ENCODE measurements at places on chromosomes 3 and 15.

- no peak for DNase-seq
Observed at GRCh38 chr3:139377378-139377777, 12.1 kb downstream of the COPB2 start.

DNA sequence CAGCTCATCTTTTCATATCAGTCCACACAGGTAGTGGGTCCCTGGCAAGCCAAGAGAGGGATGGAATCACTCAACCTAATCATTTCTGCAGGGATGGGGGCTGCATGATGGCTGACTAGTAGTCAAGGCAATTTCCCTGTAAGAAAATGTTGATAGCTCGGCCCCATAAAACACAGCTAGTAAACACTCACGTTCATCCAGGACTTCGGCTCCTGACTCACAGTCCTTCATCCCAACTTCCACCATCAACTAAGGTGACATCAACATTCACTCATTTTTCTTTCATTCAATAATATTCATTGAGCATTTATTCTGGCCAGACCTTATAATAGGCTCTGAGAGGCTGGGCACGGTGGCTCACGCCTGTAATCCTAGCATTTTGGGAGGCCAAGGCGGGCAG, 4.4 kb upstream of the ACAP2 start:
- no peak for DNase-seq

DNA sequence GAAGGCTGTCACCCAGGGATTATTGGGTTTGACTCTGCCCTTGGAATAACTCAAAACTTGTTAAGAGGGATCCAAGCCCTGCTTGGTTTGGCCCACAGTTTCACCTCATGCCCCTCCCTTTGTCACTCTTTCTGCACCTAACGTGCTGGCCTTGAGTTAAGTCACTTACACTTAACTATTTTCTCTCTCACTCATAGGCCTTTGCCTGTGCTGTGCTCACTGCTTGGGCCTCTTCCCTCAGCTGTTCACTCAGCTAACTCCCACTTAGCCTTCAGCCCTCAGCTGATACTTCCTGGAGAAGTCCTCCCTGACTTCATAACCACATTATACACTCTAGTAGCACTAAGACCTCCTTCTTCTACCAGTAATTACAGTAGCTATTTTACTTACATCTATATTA, 133.3 kb downstream of the CMSS1 start:
- no peak for DNase-seq

- DNase-seq: no peak
Observed at GRCh38 chr3:90145094-90145860, 1037.9 kb downstream of the EPHA3 start.

GRCh38 chr3:144033863-144034262, 62.2 kb downstream of the DIPK2A start:
- DNase-seq: no peak

DNA sequence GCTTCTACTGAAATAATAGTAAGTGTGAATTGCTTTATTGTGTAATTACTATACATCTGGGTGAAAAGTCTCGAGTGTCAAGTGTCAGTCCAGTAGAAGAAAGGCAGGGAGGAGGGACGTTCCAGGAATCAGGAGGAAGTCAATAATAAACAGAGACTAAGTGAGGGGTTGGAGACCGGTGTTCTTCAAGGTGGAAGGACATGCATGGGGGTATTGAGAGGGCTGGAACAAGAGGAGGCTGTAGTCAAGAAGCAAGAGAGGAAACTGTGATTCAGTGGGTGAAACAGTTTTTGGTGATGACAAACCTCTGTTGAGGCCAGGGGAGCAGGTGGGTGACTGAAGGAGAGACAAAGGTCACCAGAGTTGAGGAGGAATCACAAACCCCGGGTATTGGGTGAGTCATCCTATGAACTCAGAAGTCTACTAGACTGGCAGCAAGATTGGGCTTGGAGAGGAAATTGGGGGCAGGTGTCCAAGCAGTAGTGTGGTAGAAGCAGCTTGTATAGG, 11.6 kb upstream of the SCAMP5 start:
- no peak for DNase-seq

- DNase-seq: peak; percentile 76
Observed at GRCh38 chr15:22735781-22736180, 50.7 kb upstream of the NIPA1 start.

- peak; percentile 55 for DNase-seq
Observed at GRCh38 chr15:83312071-83312470, 27.6 kb upstream of the BNC1 start.

DNA sequence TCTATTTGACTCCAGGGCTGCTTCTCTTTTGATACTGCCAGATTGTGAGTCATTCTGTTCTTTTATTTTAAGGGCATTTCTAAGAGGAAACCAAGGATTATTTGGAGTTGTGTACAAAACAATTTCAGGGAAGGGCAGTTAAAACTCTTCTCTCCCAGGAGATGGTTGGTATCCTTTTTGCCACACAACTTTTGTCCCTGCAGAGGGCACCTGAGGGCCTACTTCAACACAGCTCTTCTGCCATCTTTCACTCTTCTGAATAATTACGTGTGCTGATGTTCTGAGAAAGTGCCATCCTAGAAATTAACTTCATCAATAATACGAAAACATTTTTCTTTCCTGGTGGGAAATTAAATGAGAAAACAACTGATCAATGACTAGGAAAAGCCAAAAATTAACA, 75.7 kb upstream of the GADL1 start:
- DNase-seq: peak; percentile 3

- DNase-seq: peak; percentile 21
Observed at GRCh38 chr3:141663993-141664392, 74.1 kb upstream of the RNF7 start.

DNA sequence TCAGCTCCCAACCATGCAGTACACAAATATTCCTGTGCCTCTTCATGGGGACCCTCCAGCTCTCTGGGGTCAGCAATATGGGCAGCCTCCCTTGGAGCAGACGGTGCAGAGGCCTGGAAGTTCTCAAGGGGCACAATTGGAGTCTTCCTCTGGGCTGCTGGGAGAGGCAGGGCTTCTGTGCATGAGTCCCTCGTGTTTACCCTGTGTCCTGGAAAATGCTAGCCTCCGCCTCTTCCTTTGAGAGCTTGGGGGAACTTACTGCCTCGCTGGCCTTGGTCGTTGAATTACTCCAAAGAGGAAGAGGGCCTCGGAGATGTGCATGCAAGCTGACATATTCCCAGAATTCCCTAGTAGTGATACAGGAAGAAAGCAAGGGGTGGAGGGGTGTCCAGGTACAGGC, 284.4 kb upstream of the IGF1R start:
- no peak for DNase-seq

DNA sequence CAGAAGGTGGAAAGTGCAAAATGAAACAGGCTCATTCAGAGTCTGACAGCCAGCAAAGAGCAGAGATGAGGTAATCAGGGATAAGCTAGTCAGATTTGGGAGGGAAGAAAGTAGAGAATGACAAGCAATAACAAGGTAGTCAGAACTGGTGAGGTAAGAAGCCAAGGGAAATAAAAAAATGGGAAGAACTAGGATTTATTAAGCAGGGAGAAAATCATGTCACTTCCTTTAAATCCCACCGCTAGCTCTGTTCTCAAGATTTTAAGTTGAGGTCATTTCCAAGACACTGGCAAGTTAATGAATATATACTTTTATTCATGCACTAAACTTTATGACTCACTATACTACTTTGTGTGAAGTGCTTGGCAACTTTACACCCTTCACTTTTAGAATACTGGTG, 1106.8 kb downstream of the IGSF11 start:
- DNase-seq: no peak

DNA sequence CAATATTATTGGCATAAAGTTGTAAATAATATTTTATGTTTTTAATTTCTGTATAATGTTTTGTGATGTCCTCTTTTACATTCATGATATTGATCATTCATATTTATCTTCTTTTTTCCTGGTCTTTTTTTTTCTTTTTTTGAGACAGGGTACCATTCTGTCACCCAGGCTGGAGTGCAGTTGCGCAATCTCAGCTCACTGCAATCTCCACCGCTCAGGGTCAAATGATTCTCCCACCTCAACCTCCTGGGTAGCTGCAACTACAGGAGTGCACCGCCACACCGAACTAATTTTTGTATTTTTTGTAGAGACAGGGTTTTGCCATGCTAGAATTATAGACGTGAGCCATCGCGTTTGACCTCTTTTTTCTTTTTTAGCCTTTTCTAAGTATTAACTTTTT, 52.9 kb downstream of the USF3 start:
- no peak for DNase-seq

GRCh38 chr15:66401130-66402021, 14.7 kb downstream of the MAP2K1 start:
- peak; percentile 10 for DNase-seq

DNA sequence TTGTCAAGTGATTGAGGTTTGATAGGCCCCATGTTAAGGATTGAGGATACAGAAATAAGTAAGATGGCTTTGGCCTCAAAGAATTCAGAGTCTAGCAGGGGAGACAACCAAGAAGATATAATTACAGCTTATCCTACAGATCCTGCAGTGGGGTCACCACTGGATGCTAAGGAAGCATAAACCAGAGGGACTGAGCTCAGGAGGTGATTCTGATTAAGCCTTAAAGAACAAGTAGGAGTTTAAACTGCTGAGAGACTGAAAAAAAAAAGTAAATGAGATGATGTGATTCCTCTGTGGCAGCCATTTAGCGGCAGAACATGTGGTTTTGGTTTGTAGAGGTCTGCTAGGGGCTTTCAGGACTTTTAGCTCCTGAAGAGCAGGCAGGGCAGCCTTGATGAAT, 72.1 kb upstream of the ROPN1 start:
- DNase-seq: no peak

GRCh38 chr3:52183786-52184445, 14.0 kb upstream of the ALAS1 start:
- no peak for DNase-seq

DNA sequence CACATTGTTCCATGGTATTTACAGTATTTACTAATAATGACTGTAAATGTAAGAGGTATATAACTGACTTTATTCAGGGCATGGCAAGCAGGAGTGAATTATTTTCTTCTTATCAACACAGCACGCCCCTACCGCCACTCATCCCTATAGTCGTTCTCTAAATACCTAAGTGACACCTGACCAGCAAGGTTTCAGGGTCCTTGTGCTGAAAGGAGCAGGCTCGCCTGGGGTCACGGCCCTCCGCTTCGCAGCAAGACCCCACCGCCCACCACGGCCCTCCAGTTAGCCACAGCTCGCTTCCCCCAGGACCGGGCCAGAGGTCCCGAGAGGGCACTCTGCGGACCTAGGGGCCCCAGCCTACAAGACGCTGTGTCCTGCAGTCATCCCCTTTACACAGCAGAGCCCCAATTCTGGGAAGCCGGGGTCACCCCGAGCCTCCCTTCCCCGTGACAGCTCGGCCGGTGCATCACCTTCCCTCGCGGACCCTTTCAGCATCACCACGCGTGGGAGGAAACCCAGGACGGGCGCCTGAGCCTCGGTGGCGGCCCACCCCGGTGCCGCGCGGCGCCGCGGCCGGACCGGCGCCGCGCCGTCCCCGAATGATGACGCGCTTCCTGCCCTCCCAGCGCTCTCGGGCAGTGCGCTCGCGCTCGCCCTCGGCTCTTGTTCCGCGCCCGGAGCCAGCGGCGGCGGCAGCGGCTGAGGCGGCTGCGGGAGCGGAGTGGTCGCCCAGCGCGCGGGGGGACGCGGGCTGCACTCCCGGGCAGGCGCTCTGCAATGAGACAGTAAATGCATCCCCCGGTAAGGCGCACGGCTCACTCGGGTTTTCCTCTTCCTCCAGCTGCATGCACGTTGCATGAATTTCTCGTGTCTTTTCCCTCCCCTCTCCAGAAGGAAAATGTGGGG, 225.1 kb upstream of the C2CD4B start:
- peak; percentile 76 for DNase-seq

DNA sequence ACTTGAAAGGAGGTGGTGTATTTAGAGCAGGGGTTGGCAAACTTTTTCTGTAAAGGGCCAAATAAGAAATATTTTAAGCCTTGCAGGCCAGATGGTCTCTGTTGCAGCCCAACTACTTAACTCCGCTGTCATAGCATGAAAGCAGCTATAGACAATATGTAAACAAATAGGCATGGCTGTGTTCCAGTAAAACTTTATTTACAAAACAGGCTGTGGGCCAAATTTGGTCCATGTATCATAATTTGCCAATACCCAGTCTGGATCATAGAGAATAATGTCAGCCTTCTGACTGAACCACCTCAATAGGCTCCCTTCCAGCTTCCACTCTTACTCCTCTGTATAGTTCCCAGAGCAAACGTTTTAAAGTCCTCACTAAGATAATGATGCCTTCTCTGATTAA, 638.8 kb upstream of the CFAP20DC start:
- no peak for DNase-seq

- DNase-seq: no peak
Observed at GRCh38 chr15:68983961-68984481, 30.5 kb upstream of the NOX5 start.

DNA sequence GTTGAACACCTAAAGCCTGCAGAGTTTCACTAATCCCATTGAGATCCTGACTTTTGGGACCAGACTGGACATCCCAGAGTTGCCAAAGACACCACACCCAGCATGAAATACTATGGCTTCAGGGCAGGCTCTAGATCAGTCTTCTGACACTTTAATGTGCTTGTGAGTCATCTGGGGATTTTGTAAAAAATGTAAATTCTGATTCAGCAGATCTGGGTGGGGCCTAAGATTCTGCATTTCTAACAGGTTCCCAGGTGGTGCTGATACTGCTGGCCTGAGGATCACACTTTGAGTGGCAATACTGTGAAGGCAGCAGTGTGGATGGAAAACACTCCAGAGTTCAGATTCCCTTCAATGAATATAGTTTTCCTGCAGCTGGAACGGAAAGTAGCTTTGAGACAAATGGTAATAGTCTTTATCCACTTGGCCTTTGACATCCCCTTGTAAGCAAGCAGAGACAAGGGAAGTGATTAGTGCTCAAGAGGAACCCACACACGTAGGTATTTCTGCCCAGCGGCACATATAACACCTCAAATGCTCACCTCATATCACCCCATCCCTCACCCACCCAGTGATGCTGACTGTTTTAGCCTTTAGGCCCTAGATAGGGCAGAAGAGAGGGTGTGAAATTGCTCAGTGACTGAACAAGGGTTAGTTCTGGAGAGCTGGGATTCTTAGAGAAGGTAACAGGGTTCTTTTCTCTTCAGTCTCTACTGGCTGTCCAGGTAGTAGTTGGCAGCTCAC, 51.5 kb upstream of the GSK3B start:
- peak; percentile 89 for DNase-seq

GRCh38 chr3:155367506-155367905, 74.0 kb upstream of the STRIT1 start:
- DNase-seq: no peak

GRCh38 chr15:59492389-59493377, 54.7 kb downstream of the FAM81A start:
- peak; percentile 74 for DNase-seq

GRCh38 chr15:65732698-65733097, 59.4 kb downstream of the DENND4A start:
- no peak for DNase-seq

- no peak for DNase-seq
Observed at GRCh38 chr3:95297581-95297980, 1234.7 kb downstream of the NSUN3 start.

GRCh38 chr3:129564981-129565644, 22.1 kb downstream of the H1-8 start:
- no peak for DNase-seq

DNA sequence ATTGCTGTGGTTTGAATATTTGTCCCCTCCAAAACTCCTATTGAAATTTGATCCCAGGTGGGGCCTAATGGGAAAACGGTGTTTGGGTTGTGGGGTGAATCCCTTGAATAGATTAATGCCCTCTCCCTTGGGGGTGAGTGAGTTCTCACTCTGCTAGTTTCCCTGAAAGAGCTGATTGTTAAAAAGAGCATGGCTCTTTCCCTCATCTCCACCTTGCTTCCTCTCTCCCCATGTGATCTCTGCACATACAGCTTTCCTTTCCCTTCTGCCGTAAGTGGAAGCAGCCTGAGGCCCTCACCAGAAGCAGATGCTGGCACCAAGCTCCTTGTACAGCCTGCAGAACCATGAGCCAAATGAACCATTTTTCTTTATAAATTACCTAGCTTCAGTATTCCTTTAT, 394.9 kb upstream of the WNT5A start:
- no peak for DNase-seq

GRCh38 chr3:129662191-129662608, 55.7 kb upstream of the PLXND1 start:
- no peak for DNase-seq
